Left lobe of liver (tissue), 2 donors: ENCODE measurements at places on chromosomes 2 and 18. TPM values are rescaled to one million over a fixed set of nuclear protein-coding genes. Genes with fewer than 3 reads are reported as not detected.

FOXI3 gene
- not detected for total RNA-seq

SLC9A4 gene
- not detected for total RNA-seq

GRCh38 chr18:51195451-51196117, 1.9 kb downstream of the MEX3C start:
- DNase-seq = no peak

CACNB4 gene
- total RNA-seq = 0.20 TPM

DNA sequence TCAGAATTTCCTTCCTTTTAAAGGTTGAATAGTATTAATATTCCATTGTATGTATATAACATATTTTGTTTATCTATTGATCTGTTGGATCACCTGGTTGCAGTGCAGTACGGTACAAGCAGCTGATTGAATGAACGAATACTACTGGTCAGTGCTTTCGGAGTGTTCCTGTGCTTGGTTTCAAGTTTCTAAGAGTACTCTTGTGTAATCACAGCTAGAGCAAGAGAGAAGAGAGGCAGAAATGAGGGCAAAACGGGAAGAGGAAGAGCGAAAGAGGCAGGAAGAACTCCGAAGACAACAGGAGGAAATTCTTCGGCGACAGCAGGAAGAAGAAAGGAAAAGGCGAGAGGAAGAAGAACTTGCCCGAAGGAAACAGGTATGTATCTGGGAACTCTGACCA, 40.3 kb upstream of the KCNJ13 start:
- no peak for DNase-seq

GRCh38 chr18:38948436-38948835, 1382.8 kb upstream of the CELF4 start:
- DNase-seq = no peak

GRCh38 chr2:147824620-147825019, 20.2 kb upstream of the ACVR2A start:
- DNase-seq = no peak

GRCh38 chr2:114316532-114317300, 125.7 kb upstream of the DPP10 start:
- no peak for DNase-seq

GRCh38 chr2:60806988-60807681, 51.1 kb downstream of the PAPOLG start:
- no peak for DNase-seq

- no peak for DNase-seq
Measured at GRCh38 chr18:384897-385296, 115.6 kb downstream of the COLEC12 start.

FBXO15 gene
- 0.58 TPM for total RNA-seq

- no peak for DNase-seq
Measured at GRCh38 chr18:37430357-37431076, 135.1 kb downstream of the CELF4 start.

GRCh38 chr2:211534632-211535031, 978.2 kb downstream of the CPS1 start:
- DNase-seq = no peak

DNA sequence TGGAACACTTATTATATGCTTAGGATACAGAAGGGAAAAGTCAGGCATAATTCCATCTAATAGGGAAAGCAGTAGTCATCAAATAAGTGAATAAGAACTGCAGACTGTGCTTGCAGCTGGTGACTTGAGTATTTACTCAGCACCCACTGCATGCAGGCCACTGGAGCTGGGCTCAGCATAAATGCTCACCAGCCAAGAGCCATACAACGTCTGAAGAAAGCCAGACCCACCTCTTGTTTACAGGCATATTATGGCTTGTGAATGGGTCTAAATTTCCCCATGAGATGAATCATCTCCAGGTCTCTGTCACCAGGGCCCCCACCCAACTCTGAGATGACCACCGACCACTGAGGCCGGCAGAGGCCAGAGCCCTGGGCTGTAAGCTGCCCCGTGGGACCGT, 123.8 kb upstream of the PKDCC start:
- DNase-seq = no peak

GRCh38 chr2:157587576-157587975, 41.1 kb downstream of the ACVR1C start:
- DNase-seq = no peak

GRCh38 chr2:230614913-230615332, 97.7 kb upstream of the CAB39 start:
- no peak for DNase-seq
